Stimulated activated CD8-positive, alpha-beta memory T cell treated with anti-CD3 and anti-CD28 coated beads, Interleukin-4, amount 100 ng/mL, for 1 hour (primary cell): ENCODE measurements at places on chromosomes 4 and X.

DNA sequence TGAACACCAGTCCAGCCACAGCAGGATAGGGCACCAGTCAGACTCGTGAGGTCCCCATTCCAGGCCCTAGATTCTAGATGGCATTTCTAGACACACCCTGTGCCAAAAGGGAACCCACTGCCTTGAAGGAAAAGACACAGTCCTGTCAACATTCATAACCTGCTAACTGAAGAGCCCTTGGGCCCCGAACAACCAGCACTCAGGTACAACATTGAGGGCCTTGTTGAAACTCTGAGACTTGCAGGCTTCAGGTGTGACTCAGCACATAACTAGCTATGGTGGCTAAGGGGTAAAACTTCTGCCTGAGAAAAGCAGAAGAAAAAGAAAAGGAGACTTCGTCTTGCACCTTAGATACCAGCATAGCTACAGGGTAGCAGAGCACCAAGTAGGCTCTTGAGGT is 252.9 kb upstream of the GRID2 start:
- DNase-seq: no peak

GRCh38 chr4:33149658-33150524 is 2429.7 kb downstream of the PCDH7 start:
- DNase-seq: no peak

DNA sequence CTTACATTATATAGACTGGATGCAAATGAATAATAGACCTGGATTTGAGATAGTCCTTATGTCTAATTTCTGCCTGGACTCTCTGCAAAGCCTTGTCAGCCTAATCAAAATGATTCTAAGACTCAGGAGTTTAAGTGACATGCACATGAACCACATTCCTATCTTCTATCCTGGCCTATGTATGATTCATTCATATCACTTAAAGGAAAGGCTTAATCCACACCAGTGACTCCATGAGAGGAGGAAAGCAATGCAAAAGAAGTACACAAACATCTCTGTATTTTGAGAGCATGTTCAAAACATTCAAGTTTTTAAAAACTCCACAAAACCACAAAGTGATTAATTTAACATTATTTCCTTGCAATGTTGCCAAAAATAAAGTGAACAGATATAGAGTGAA is 14.6 kb downstream of the AMOT start:
- DNase-seq: no peak

GRCh38 chr4:120066517-120067340 is at the start of gene MAD2L1:
TSS of gene MAD2L1 (minus strand) at chr4:120066848. CDS start at chr4:120066734, 114 bp downstream.
- DNase-seq: peak; percentile 98

DNA sequence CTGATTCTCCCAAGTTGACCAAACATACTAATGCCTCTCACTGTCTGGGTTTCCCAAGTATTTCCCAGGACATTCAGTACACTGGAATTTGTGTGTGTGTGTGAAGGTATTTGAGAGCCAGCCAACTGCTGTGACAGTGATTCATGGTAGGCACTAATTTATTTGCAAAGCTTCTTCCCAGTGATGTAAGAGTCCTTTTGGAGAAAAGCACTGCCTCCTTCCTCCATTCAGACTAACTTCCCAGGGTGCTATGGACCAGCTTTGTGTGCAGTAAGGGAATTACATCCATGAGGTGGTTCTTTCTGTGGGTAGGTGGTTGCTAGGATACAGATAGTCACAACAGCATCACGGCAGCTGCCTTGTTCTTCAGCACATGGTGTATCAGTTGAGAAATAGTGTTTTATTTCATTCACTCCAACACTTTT is 8.7 kb downstream of the EGF start:
- DNase-seq: no peak
